ENCODE measurements at places on chromosomes 11 and 22.

DNA sequence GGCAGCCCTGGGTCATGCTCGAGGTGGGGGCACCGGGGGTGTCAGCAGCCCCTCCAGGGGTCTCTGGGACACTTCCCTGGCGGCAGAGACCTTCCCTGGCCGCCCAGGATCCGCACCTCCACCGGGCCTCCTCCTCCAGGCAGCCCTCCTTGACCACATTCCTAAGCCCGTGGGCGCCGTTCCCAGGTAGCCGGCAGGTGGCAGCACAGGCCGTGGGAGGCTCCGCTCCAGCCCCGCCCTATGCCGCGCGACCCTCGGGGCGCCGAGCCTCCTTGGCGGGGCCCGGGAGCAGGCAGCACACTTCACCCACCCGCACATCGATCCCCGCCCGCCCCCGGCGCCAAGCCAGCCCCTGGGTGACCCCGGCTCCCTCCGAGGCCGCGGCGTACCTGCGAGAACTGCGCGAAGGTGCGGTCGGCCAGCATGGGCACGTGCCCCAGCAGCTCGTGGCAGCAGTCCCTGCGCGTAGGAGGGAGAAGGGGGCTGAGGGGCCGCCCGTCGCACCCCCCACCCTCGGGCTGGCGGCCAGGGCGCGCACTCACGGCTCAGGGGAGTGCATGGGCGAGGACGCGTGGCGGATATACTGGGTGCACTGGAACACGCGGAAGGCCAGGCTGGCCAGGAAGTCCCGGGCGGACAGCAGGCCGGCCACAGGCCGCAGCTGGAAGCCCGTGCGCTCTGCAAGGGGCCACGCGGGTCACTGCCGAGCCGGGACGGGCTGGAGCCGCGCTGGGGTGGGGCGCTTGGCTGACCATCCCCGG lies 5.3 kb upstream of the INS start:
- peak; percentile 29 for DNase-seq

- no peak for DNase-seq
These were observed 1.6 kb upstream of the KAT5 start for GRCh38 chr11:65710421-65710820.

- DNase-seq = peak; percentile 71
These were observed 47.0 kb upstream of the SUSD2 start for GRCh38 chr22:24134090-24134846.

GRCh38 chr11:96072592-96072991 lies 148.7 kb upstream of the MTMR2 start:
- DNase-seq = no peak

- no peak for DNase-seq
These were observed 17.4 kb upstream of the SLC1A2 start for GRCh38 chr11:35436581-35437250.

GRCh38 chr22:33654173-33654895 lies 265.9 kb downstream of the LARGE1 start:
- no peak for DNase-seq
